ENCODE measurements at places on chromosomes 5 and 9.

DNA sequence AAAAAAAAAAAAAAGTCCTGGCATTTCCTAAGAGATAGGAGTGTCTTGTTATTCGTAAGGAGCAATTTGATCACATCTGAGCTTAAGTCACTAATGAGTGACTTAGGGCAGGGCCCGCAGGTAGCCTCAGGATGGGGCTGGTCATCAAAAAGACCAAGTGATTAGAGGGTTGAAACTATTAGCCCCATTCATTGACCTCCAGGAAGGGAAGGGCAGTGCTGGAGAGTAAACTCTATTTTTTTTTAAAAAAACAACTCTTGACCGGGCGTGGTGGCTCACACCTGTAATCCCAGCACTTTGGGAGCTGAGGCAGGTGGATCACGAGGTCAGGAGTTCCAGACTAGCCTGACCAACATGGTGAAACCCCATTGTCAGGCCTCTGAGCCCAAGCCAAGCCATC is 46.2 kb upstream of the IQGAP2 start:
- DNase-seq = no peak

GRCh38 chr9:95502248-95502647 is 14.5 kb downstream of the PTCH1 start:
- DNase-seq = no peak

DNA sequence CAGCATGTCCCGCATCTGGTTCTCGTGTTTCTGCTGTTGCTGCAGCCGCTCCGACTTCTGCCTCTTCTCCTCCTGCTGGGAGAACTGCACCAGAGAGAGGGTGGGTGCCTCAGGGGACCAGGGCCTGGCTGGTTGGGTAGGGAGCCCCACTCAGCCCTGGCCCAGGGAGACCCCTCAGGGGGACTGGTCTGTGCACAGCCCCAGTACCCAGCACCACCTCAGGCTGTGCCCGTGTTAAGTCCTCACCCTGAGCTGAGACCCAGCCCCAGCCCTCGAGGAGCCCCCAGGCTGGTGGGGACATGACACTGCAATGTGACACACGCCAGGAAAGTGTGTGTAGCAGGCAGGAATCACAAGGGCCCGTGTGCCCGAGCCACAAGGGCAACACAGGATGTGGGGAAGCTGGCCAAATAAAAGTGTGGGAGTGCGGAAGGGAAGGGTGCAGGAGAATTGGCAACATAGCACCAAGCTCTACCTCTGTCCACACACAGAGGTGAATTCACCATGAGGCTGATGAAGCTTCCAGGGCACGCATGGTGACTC is 48.2 kb upstream of the FBXW11 start:
- no peak for DNase-seq

- DNase-seq = no peak
Observed at GRCh38 chr5:101539315-101539714, 636.2 kb upstream of the ST8SIA4 start.

DNA sequence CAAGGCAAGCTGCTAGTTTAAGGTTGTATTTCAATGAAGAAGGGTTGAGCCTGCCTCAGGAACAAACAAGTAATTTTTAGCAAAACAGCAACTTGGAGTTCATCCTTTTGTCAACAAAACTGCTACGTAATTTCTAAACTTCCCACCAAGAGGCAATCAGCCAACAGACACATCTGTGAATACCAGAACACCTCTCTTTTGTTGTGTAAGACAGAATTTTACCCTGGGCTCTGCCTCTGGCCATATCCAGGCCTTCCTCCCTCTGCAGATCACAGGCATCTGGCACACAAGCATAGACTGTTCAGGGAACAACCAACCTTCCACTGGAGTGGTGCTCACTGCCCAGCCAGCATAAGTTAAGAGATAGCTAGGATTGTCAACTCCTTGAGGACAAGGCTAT is 409.0 kb downstream of the SPOCK1 start:
- no peak for DNase-seq

- DNase-seq = no peak
Observed at GRCh38 chr9:69768716-69769115, 8.9 kb upstream of the PTAR1 start.

- no peak for DNase-seq
Observed at GRCh38 chr5:120207129-120207528, 257.0 kb upstream of the PRR16 start.

- no peak for DNase-seq
Observed at GRCh38 chr9:108434036-108434435, 421.8 kb downstream of the ACTL7B start.

- peak; percentile 24 for DNase-seq
Observed at GRCh38 chr5:179699616-179700237, 960 bp downstream of the CANX start.

GRCh38 chr5:134905246-134905996 is 490 bp downstream of the PCBD2 start:
- peak; percentile 70 for DNase-seq

Data from CD4-positive, alpha-beta T cell treated with Interleukin-4 for 4 hours (primary cell).